ENCODE measurements at places on chromosomes 5 and 9.

GRCh38 chr5:9313751-9314150 lies 232.1 kb downstream of the SEMA5A start:
- DNase-seq, result peak; percentile 33

GRCh38 chr5:76524868-76525267 lies 98.3 kb downstream of the F2RL2 start:
- no peak for DNase-seq

GRCh38 chr9:122095010-122095767 lies 2.1 kb upstream of the TTLL11 start:
- peak; percentile 55 for DNase-seq

DNA sequence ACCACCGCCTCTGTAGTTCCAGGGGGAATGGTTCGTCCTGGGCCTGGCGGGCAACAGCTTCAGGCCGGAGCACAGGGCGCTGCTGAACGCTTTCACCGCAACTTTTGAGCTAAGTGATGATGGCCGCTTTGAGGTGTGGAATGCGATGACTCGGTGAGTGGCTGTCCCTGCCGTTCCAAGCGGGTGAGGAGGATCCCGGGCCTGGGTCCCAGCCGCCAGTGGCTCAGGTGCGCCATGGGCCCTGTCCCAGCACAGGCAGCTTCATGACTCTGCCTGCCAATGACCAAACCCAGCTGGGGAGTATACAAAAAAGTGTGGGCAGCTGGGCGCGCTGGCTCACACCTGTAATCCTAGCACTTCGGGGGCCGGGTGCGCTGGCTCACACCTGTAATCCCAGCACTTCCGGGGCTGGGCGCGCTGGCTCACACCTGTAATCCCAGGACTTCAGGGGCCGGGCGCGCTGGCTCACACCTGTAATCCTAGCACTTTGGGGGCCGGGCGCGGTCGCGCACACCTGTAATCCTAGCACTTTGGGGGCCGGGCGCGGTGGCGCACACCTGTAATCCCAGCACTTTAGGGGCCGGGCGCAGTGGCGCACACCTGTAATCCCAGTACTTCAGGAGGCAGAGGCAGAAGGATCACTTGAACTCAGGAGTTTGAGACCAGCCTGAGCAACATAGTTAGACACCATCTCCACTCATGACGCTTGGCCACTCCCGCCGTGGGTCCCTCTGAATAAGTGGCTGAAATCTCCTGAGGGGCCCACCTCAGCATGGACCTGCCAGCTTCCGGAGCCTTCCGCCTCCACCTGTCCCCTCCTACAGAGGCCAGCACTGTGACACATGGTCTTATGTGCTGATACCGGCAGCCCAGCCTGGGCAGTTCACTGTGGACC lies 1.1 kb downstream of the LCN12 start:
- DNase-seq, result no peak

- DNase-seq, result no peak
Measured at GRCh38 chr5:94463739-94464138, 154.7 kb downstream of the KIAA0825 start.

DNA sequence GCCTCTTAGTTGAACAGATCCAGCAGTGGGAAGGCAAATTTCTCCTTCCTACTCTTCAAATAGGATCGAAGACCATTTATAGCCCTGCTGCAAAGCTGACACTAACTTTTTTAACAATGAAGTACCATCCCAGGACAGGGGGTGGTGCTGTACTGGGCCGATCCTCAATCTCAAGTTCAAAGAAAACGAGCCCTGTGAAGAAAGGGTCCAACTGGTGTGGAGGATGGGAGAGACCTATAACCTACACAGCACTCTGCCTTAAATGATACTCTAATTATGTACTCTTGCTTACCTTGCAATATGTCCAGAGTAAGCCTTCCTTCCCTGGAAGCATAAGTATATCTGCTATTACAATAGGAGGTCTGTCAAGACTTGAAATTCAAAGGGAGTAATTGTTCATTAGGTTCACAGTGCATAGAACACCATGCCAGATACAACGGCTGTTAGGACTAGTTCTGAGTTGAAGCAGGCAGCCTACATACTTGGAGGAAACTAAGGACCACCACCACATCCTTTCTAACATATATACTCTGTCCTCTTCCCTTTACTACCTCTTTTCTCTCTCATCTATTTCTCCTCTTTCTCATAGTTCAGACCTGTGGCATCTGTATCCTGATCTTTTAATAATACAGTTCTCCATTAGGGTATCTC lies 6.2 kb downstream of the ETF1 start:
- DNase-seq, result no peak

- peak; percentile 20 for DNase-seq
Measured at GRCh38 chr5:164597293-164597900, 1092.0 kb downstream of the MAT2B start.

- DNase-seq, result peak; percentile 84
Measured at GRCh38 chr9:109520475-109521132, 22.5 kb upstream of the PTPN3 start.

GRCh38 chr5:73615947-73616346 lies 10.0 kb upstream of the ARHGEF28 start:
- DNase-seq, result no peak

- DNase-seq, result peak; percentile 48
Measured at GRCh38 chr5:39674209-39675082, 249.7 kb upstream of the DAB2 start.

- DNase-seq, result no peak
Measured at GRCh38 chr9:97675655-97676054, 21.5 kb downstream of the XPA start.

DNA sequence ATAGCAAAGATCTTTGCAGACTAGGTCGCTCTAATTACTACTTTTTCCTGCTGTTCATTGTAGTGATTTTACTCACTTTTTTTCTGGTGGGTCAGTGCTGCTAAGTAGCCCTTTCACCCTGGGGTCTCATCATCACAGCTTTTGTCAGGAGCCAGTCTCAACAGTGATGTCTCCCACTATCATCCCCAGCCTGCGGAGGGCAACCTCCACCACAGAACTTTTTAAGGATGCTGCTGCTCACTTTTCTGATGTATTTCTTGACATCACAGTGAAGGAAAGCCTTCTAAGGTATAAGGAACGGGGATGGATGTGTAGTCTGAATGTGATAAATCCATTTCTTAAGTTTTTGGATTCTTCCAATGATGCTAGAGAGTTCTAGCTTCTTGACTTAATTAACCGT lies 242.5 kb upstream of the RIOK2 start:
- peak; percentile 14 for DNase-seq

DNA sequence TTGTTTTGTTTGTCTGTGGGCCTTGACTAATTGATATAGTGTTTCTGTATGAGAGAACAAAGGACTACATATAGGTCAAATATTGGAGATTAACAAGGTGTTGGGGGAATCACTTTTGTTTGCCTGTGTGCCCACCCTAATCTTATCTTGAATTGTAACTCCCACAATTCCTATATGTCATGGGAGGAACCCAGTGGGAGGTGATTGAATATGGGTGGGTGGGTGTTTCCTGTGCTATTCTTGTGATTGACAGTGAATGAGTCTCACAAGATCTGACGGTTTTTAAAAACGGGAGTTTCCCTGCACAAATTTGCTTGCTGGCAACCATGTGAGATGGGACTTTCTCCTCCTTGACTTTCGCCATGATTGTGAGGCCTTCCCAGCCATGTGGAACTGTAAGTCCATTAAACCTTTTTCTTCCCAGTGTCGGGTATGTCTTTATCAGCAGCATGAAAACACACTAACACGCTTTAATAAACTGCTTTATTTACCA lies 64.9 kb upstream of the HSPB3 start:
- DNase-seq, result no peak

GRCh38 chr9:96721731-96722429 lies 56.0 kb downstream of the ZNF510 start:
- DNase-seq, result no peak

GRCh38 chr5:91794856-91795548 lies 411.9 kb upstream of the ARRDC3 start:
- no peak for DNase-seq

DNA sequence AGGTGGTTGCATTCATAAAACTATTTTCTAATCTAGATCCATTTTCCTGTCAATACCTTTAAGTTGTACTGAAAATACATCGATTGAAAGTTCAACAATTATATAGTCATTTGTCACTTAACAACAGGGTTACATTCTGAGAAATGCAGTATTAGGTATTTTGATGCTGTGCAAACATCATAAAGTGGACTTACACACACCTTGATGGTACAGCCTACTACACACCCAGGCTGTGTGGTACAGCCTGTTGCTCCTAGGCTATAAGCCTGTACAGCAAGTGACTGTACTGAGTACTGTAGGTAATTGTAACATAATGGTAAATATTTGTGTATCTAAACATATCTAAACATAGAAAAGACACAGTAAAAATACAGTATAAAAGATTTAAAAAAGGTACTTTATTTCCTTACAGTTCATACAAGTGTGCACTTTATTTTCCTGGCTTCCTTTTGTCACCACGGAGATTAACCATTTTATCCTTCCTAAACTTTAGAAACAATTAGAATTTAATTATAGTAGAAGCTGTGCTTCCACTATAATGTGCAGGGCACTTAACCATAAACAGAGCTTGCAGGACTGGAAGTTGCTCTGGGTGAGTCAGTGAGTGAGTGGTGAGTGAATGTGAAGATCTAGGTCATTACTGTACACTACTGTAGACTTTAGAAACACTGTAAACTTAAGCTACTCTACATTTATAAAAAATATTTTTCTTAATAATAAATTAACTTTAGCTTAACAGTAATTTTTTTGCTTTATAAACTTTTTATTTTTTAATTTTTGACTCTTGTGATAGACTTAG lies 42.9 kb upstream of the MEF2C start:
- DNase-seq, result peak; percentile 32

DNA sequence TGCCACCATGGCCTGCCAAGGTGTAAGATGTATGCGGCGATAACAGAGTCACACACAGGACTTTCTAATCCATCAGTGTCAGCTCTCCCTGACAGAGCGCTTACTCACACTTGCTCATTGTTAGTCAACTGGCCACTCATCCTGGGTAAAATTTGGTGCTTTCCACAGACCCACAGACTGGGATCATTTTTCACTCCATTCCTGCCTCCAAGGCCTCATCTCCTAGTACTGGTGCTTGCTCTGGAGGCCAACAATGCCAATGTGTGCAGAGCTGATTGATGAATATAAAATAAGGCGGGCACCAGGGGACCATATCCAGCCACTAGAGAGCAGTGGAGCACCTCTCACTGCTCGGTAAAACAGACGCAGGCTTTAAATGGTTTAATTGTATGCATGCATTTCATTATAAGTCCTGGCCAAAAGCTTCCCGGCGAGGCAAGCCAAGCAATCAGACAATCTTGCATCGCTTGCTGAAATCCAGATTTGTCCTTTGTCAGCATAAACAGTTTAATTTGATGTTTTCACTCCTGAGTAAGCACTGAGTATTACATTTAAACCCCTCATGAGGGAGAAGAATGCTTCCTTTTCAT lies 22.3 kb downstream of the PSMB7 start:
- peak; percentile 97 for DNase-seq

GRCh38 chr5:28328681-28329080 lies 1290.3 kb upstream of the CDH9 start:
- DNase-seq, result no peak

DNA sequence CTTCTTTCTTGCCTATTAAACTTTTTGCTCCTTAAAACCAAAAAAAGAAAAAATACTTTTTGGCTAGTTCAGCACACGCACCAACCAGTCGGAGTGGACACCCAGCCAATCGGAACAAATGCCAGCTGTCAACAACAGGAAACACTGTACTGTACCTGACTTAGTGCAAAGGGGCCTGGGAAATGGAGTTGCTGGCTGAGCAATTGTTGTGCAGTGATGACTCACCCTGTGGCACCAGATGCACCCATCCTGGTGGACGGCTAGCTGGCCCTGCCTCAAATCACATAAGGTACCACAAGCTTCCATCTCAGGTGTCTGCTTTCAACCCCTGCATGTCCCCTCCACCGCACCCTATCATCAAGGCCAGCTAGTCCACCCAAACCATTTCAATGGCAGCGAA lies 20.9 kb downstream of the FOXE1 start:
- DNase-seq, result peak; percentile 79

- DNase-seq, result no peak
Measured at GRCh38 chr5:133336969-133337410, 275.4 kb downstream of the FSTL4 start.

GRCh38 chr5:135221696-135222095 lies 177.3 kb downstream of the MACROH2A1 start:
- no peak for DNase-seq
